ELR (cell line): ENCODE measurements at places on chromosomes 5 and 9.

- peak; percentile 34 for DNase-seq
These were observed 195.2 kb upstream of the TUT7 start for GRCh38 chr9:86549401-86549811.

- DNase-seq: no peak
These were observed 45.2 kb downstream of the ADRA1B start for GRCh38 chr5:159961176-159962160.

GRCh38 chr9:20512636-20513035, 109.7 kb downstream of the MLLT3 start:
- peak; percentile 7 for DNase-seq

- DNase-seq: no peak
These were observed 16.8 kb upstream of the COL27A1 start for GRCh38 chr9:114138552-114138971.

GRCh38 chr5:2727550-2727949, 23.9 kb downstream of the IRX2 start:
- DNase-seq: no peak

DNA sequence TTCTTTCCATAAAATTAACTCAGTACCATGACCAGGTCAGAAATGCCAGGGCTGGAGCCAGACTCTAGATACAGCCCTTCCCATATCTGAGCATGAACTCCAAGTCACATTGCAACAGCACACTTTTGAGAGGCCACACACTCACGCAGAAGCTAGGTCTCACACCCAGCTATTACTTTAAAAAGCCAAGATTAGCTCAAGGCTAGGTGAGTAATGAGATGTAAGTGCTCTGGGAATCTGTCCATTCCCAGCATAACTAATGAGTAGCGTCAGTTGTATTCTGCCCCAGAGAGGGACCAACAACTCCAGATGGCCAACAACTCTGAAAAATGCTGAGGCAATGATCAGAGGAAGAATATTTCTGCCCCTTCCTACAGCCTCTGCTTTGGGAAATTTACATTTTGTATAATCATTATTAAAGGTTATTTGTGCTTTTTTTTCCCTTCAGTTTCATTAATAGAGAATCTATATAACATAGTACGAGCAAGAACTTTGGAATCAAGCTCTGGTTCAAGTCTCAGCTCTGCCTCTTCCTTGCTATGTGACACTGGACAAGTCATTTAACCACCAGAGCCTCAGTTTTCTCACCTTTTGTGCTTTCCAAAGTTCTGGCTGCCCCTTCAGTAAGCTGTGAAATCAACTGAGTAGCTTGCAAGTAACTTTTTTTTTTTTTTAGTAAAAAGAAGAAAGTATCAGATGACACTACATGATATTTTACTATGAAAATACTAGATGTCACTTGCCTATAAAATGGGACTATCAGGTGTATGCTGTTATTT, 118.3 kb downstream of the NR6A1 start:
- peak; percentile 99 for DNase-seq

GRCh38 chr5:112708103-112708622, 29.5 kb upstream of the APC start:
- DNase-seq: peak; percentile 36

- no peak for DNase-seq
These were observed 87.9 kb downstream of the FBXL7 start for GRCh38 chr5:15587916-15588315.

- DNase-seq: no peak
These were observed 46.7 kb upstream of the MACIR start for GRCh38 chr5:103211576-103212561.

DNA sequence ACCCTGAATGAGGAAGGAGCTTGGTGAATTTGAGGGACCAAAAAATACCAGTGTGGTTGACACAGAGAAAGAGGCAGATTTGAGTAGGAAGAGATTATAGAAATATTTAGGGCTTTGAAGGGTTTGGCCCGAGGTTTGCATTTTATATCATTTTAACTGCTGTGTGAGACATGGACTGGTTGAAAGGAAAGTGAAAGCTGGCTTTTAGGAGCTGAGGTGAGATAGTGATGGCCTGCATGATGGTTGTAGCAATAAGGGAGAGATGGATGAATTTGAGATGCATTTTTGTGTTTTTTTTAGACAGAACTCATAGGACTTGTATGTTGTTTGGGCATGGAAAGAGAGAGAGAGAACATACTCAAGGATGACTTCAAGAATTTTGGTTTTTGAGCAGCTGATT, 21.7 kb downstream of the FER start:
- DNase-seq: no peak

DNA sequence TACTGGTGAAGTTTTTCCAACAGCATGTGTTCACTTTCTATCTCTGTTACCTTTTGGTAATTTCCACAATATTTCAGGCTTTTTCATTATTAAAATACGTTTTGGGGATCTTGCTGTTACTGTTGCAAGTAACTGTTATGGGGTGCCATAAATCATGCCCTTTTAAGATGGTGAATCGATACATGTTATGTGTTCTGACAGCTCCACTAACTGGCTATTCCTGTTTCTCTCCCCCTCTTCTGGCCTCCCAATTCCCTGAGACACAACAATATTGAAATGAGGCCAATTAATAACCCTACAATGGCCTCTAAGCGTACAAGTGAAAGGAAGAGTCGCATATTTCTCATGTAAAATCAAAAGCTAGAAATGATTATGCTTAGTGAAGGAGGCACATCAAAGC, 13.1 kb upstream of the MSH3 start:
- no peak for DNase-seq

GRCh38 chr5:72556351-72557166, 49.3 kb upstream of the ZNF366 start:
- peak; percentile 73 for DNase-seq

- no peak for DNase-seq
These were observed 120.5 kb downstream of the TUSC1 start for GRCh38 chr9:25557645-25558300.

- no peak for DNase-seq
These were observed 35.7 kb downstream of the ANGPTL2 start for GRCh38 chr9:127086771-127087170.

- DNase-seq: peak; percentile 86
These were observed 24.0 kb downstream of the GALNT10 start for GRCh38 chr5:154214371-154215106.

DNA sequence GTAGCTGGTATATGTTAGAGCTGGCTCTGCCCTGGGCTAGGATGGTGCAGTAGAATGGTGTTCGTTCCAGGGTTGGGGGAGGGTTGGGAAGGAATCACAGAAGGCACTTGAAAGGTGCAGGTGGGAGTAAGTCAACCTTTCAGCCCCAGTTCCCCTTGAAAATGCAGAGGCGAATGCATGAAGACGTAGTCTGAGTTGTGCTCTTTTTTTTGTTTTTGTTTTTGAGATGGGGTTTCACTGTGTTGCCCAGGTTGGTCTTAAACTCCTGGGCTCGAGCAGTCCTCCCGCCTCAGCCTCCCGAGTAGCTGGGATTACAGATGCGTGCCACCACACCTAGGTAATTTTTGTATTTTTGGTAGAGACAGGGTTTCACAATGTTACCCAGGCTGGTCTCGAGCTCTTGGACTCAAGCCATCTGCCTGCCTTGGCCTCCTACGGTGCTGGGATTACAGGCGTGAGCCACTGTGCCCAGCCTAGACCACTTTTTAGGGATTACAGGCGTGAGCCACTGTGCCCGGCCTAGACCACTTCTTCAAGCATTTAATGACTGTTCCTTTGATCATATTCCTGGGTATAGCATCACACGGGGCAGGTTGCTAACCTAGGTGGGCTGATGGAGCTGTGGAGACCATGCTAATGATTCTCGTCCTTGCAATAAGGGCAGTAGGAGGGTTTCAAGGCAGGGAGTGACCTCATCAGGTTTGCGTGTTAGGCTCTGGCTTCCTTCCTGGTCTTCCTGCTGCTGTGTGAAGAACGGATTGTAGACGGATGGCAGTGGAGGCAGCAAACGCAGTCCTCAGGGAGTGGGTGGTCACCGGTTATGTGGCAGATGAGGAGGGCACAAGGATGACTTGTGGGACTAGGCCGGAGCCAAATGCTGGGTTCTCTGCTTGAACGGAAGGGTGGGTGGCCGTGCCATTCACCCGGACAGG, 13.7 kb downstream of the EHMT1 start:
- no peak for DNase-seq

- peak; percentile 46 for DNase-seq
These were observed 353.4 kb downstream of the SPOCK1 start for GRCh38 chr5:137145721-137146120.

DNA sequence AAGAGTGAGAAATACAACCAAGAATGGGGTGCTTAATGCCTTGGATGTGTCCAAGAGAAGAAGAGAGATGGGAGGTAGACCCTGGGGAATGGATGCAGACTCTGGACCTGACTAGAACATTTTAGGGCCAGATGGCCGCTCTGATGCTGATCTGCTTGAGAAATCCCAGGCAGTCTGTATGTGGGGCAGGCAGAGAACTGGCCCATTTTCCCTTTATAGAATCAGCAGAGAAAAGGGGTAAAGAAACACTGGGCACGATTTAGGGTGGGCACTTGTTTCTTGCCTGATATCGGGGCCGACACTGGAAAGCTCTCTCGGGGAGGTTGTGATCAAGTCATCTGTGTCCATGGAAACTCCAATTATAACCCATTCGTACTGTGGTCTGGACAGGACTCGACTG, 118.5 kb upstream of the FSTL4 start:
- DNase-seq: no peak

- DNase-seq: no peak
These were observed 311.4 kb downstream of the TLE4 start for GRCh38 chr9:79883073-79883645.
